Stimulated activated CD8-positive, alpha-beta memory T cell treated with anti-CD3 and anti-CD28 coated beads, Interleukin-15, amount 100 ng/mL, for 24 hours (primary cell): ENCODE measurements at places on chromosomes 13 and 19.

GRCh38 chr19:1861599-1862031 is 1.8 kb downstream of the KLF16 start:
- no peak for DNase-seq

GRCh38 chr13:98175823-98176222 is 1.2 kb downstream of the RNF113B start:
- DNase-seq = no peak

DNA sequence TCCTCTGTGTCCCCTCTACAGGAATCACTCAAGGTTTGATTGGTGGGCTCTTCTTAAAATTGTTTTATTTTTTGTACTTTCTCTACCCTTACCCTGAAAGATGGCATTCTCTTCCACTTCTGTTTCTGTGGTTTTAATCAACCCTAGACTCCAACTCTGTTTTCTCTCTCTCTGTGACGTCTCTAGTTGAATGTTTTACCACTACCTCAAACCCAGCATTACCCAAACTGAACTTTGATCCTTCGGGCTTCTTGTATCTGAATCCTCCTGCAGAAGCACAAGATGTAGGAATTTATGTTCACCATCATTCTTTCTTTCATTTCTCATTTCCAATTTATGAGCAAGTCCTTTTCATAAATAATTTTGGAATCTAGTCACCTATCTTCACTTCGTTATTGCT is 39.9 kb downstream of the PCCA start:
- DNase-seq = no peak

DNA sequence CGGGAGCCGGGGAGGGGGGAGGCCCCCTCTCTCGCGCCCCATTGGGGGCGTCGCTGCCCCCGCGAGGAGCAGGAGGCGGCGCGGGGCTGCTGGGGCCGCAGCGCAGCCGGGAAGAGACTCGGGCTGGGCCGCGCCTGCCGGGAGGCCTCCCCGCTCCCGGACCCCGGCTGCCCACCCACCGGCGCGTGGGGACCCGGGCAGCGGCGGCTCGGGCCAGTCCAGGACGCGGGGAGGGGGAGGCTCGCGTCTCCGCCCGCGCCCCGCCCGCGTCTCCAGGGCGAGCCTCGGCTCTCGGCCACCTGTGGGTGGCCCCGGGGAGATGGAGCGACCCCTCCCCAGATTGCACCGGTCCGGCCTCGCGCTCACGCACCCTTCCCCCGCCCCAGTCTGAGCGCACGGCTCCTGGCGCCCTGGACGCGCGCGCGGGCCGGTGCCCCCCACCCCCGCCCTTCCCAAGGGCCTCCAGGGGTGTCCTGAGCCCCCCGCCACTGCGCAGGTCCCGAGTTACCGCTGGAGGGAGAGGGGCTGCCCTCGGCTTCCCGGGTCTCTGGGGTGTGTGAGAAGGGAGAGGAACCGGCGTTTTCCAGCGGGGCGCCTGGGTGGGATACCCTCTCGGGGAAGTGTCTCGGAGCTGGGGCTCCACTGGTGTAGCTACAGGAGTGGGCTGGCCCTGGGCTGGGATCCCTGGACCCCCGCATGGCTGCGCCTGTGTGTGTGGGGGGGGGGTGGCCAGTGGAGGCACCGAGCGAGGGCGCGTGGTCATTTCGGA is 645 bp downstream of the PALM start:
- DNase-seq = no peak

DNA sequence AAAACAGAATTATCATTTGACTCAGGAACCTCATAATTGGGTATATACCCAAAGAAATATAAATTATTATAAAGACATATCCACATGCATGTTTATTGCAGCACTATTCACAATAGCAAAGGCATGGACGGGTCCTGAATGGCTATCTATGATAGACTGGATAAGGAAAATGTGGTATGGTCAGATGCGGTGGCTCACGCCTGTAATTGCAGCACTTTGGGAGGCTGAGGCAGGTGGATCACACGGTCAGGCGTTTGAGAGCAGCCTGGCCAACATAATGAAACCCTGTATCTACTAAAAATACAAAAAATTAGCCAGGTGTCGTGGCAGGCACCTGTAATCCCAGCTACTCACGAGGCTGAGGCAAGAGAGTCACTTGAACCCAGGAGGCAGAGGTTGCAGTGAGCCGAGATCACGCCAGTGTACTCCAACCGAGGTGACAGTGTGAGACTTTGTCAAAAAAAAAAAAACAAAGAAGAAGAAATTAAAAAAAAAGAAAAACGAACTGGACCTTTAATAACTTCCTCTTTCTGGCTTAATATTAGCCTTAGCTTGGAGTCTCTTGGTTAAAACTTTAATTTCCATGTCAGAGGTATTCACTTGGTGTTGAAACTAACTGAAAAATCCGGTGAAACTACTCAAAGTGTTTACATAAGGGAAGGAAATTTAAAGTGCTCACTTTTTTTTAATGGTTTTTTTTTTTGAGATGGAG is 104.4 kb downstream of the ZNF486 start:
- DNase-seq = no peak
